ENCODE measurements at places on chromosomes 12 and 14.
A peak's percentile ranks its signal among the peaks of the same experiment; 100 is the strongest.

GRCh38 chr14:89507521-89507920 is 90.5 kb upstream of the FOXN3 start:
- DNase-seq = no peak

GRCh38 chr14:49828640-49829039 is 23.9 kb downstream of the NEMF start:
- no peak for DNase-seq

- DNase-seq = no peak
These were observed 45.3 kb downstream of the FSCB start for GRCh38 chr14:44461811-44462210.

GRCh38 chr14:86521031-86521730 is 991.2 kb downstream of the FLRT2 start:
- DNase-seq = no peak

- DNase-seq = peak; percentile 58
These were observed 42.3 kb downstream of the BRAP start for GRCh38 chr12:111643427-111643826.

DNA sequence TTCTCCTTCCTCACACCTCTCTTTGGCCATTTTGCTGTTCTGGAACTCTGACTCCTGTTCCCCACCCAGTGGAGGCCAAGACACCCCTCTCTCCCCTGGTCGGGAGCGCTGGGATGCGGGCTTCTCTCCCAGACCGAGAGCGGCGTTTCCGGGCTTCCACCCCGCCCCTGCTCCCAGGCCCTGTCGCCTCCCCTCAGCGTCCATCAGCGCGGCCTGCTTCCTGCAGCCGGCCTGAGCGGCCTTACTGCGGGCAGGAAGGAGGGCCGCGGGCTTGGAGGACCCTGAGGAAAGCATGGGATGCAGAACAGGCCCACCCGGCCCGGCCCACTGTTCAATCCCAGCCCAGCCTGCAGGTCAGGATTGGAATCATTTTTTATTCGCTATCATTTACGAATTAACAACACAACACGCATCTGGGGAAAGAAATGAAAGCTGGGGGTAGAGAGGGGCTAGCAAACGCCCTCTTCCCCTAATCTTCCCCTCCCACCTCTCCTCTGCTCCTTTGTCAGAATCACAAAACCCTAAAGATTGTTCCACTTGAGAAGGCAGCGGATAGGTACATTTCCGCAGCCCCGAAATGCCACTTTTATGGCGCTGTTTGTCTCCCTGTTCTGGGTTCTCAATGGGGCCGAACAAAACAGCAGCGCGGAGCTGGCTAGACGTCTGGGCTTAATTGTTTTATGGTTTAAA is 3.8 kb upstream of the HOXC8 start:
- DNase-seq = no peak

GRCh38 chr14:84152452-84152851 is 1377.5 kb upstream of the FLRT2 start:
- no peak for DNase-seq

- no peak for DNase-seq
These were observed 22.6 kb upstream of the LRP1-AS start for GRCh38 chr12:57169969-57170368.

DNA sequence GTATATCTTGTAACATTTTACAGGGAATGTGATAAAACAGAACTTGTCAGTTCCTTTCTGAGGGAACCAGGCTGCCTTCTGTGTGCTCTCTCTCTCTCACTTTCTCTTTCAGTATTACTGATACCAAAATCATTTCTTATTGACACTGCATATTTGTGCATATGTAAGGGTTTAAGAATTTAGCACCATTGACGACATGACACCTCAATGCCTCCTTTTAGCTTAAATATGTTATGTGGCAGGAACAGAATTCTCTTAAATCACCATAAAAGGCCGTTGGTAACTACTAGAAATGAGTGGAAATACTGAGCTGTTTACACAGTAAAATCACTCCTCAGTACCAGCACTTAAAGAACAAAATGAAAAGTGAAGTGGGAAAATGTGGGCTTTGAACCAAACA is 457.7 kb upstream of the SYT1 start:
- no peak for DNase-seq

DNA sequence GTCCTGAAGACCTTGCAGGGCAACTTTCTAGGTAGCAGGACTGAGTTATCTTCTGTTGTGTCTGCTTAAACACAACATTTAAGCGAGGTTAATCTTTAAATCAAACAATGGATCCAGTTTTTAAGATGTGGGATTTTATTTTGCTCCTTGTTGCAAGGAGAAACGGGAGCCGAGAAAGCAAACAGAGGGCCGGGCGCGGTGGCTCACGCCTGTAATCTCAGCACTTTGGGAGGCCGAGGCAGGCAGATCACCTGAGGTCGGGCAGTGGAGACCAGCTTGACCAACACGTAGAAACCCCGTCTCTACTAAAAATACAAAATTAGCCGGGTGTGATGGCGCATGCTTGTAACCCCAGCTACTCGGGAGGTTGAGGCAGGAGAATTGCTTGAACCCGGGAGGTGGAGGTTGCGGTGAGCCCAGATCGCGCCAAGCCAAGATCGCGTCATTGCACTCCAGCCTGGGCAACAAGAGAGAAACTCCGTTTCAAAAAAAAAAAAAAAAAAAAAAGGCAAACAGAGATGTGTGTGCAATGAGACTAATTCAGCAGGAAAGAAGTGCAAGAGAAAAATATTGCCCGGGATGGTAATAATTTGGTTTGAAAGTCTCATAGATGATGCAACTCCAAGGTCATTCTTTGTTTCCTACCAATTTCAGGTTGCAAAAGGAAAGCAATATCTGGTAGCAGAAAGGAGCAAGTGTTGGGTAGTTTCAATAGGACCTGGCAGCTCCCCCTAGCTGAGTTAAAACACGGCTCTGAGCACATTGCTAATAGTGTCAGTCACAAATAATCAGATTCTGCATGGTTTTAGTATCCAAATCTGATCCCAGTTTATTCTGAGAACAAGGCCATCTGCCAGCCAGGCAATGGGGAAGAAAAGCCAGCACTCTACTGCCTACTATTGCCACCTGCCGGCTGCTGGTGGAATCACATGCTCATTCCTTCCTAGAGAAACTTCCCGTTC is 141.4 kb downstream of the PPM1H start:
- peak; percentile 30 for DNase-seq

DNA sequence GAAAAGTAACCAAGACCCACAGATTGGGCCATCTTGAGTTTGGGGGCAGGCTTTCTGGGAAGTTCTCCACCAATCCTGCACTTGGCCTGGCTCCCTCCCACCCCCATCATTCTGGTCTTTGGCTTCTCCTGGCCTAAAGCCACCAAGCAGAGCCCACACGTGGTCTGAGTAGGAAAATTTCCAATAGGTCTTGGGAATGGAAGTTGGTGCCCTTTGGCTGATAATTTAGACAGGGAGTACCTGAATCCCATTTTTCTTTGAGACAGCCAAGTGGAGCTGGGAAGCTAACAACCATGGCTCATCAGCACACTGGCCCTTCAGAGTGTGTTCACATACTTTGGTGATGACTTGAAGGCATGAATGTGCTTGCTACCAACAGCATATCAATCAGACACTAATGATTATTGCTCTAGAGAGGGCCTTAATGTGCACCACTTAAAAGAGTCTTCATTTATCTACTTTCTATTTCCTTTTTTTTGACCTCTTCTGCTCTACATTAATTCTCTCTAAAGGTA is 156.0 kb downstream of the EGLN3 start:
- no peak for DNase-seq

- DNase-seq = no peak
These were observed 65.3 kb upstream of the FAM181A start for GRCh38 chr14:93861836-93862235.

DNA sequence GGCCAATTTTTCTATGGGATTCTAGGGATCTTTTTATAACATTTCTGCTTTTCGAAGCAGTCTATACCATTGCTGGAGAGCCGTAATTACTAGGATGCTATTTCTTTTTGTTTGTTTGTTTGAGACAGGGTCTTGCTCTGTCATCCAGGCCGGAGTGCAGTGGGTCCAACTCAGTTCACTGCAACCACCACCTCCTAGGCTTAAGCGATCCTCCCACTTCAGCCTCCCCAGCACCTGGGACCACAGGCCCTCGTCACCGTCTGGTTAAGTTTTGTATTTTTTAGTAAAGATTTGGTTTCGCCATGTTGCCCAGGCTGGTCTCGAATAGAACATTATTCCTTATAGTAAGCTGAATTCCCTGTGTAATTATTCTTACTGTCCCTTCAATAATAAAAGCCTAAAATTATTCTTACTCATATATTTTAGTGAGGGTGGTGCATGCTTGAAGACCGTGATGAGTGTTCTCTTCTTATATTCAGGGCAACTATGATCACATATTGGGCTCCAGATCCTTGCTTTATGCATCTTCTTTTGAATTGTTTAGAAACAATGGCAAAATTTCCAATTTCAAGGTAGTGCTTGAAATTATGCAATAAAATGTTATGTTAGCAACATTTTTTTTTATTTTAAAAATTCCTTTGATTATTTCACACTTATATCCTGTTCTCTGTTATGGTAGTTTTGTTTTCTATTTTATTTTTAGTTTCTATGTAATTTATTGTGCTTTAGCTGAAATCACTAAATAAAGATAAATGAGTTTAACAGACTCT is 66.2 kb downstream of the CRADD start:
- DNase-seq = no peak
